ENCODE measurements at places on chromosomes 6 and 20.

DNA sequence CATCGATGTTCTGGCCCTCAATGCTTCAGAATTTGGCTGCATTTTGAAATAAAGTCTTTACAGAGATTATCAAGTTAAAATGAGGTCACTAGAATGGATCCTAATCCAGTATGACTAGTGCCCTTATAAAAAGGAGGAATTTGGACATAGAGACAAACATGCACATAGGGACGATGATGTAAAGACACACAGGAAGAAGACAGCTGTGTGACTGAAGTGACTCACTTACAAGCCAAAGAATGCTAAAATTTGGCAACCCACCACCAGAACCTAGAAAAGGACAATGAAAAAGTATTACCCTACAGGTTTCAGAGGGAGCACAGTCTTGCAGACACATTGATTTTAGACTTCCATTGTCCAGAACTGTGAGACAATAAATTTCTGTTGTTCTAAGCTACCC, 322.8 kb upstream of the GJE1 start:
- no peak for DNase-seq

- no peak for DNase-seq
Observed at GRCh38 chr20:63099456-63100173, 92.9 kb upstream of the BHLHE23 start.

DNA sequence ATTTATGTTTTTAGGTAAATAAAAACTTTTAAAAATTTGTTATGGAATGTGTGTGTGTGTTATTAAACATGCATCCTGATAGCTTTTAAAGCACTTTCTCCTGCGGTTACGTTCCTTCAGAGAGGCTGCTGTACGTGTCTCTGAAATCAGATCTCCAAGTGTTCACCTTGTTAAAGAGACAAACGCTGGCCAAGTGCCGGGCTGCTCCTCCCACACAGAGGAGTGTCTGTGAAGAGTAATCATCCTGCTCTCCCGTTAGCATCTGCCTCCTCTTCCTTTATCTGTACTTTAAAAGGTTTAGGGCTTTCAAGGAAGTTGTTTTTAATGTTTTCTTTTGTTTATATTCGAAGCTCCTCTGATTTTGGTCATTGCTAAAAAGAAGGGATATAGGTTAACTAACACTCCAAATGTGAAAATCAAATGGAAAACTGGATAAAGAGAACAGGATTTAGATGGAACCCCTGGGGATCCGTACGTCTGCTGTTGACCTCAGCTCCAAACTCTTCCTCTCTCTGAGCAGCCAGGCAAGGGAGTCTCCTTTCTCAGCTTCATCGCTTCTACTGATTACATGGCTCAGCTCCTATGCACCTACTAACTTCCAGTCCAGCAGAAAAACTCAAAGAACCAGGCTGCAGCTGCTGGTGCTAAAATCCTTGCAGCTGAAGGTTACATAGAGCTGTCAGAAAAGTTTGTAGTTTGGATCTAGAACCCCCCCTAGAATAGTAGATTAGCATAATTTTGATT, 20.0 kb downstream of the IRF4 start:
- DNase-seq = no peak

- DNase-seq = peak; percentile 12
Observed at GRCh38 chr6:87832025-87832825, 130.2 kb upstream of the AKIRIN2 start.

DNA sequence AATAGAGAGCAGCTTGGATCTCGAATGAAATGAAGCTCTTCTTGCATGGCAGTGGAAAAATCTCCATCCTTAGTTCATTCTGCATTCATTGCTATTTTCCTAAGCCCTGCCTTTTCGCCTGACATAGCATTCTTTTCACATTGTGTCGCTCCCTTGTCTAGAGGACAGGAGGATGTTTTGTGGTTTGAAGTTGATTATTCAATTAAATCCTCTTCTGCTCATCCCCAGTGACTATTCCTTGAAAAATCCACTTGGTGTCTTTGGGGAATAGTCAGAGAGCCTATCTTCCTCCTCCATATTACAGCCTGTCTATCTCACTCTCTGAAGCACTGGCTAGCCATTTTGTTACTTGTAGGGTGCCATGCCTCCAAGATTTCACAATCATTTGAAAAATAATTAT, 161.2 kb downstream of the KLHL32 start:
- no peak for DNase-seq

DNA sequence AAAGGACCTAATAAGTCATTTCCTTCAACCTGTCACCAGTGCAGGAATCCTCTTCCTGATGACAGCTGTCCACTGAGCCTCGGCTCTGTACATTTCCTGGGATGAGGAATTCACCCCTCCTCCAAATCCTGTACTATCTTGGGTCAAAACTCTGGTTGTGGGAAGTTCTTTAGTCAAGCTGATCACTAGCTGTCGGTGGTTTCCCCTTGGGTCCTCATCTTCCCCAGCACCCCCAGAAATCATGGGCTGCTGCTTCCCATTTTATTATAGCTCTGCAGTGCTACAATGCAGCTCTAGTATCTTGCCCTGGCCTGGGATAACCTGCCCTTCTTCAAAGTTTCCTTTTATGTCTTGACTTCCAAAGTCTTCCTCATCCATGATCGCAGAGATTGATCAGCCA, 14.6 kb upstream of the ADA start:
- no peak for DNase-seq

DNA sequence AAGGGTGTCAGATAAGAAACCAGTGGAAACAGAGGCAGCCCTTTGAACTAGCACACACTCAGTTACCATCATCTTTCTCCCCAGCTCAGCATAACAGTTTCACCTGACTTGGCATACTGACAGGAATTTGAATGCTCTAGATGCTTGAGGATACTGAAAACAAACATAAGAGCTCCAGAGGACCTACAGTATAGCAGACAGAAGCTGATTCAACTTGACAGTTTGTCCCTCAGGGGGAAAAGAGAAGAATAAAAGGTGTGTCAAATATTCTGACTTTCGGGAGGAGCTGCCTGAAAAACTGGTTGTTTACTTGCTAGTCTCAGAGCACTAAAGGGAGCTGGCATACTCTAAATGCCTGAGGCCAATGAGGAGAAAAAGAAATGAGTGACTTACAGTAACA, 35.1 kb downstream of the EYS start:
- DNase-seq = no peak

- no peak for DNase-seq
Observed at GRCh38 chr6:170173335-170173881, 117.5 kb downstream of the DLL1 start.

DNA sequence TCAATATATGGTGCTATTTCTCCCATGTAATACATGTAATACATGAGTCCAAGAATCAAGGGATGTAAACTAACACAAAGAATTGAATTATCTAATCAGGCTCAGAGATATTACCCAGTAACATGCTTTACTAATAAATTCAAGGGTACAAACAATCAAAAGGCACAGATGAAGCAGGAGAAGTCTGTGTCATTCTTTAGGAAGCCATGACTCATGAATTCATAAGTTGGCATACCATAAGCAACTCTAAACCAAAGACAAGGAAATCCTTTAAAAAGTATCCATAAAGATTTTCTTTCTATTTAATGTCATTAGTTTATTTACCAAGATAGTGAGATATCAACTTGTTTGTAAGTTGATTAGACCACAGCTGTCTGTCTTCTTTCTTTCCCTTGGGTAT, 446.0 kb upstream of the IMPG1 start:
- DNase-seq = no peak

- no peak for DNase-seq
Observed at GRCh38 chr20:32911355-32911754, 52.6 kb downstream of the EFCAB8 start.

DNA sequence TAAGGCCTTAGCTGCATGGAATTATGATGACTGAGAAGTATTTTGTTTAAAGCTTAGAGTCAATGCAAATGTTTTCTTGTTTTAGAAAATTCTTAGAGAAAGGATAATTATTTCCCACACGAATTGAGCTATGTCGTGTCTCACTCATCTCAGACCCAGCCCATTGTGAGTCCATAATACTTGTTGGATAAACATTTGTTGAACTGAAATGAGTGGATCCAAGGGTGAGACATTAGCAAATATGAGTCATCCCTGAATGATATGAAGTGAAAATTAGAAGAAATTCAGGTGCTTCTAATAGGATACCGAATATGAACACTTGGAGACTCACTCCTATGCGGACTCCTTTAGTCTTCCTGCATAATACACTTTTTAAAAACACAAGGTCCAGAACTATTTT, 41.6 kb upstream of the ARMC2 start:
- DNase-seq = no peak

DNA sequence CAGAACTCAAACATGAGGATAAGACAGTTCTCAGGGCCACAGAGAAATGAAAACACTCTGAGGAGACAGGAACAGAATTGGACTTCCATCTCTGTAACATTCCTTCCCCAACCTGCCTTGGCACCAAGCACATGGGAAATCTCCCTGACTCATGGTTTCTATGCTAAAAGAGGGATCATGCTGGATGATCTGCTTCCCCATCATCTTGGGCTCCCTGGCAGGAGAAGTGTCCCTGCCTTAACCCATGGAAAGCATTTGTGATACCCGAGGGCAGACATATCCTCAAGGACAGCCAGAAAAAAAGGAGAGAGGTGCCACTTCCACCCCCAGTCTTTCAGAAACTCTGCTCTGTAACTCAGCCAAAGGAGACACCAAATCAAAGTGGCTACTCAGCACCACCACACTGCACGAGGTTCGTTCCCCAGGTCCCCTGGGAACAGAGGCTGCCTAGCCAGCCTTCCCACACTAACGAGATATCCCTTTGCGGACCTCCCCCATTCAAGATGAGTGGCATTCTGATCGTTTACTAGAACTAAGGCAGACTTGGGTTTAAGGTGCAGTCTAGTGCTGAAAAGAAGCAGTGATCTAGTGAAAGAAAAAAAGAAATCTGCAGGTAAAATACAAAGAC, 34.8 kb downstream of the BLOC1S5 start:
- DNase-seq = no peak

Data from CD4-positive, alpha-beta T cell treated with Interleukin-17A for 4 hours (primary cell).